RWPE2 (cell line): ENCODE measurements at places on chromosomes 3 and 15.

DNA sequence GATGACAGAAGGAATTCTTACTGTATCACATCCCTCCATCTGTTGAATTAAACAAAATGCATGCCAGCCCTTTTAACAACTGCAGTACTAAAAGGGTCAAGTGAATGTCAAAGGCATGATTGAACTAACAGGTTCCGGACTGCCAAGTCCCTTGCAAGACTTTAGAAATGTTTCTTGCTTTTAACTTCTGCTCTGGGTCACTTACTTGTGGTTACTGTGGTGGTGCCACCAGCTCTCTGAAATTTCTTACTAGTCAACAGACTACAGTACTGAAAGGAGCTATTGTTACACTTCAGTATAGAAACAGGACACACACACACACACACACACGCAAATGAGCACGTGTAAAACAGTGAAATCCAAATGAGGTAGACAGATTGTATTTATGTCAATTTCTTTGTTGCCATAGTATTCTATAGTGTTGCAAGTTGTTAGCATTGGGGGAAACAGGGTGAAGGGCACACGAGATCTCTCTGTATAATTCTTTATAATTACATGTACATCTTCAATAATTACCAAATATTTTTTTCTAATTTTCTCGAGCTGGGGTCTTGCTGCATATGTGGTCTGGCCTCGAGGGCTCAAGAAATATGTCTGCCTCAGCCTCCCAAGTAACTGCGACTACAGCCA lies 79.9 kb upstream of the SLC25A26 start:
- no peaks in the 10 kb centered on the region for H3K27me3 ChIP-seq
- H3K27ac ChIP-seq, result no peak overlapping the region
- H3K36me3 ChIP-seq, result no peaks in the 10 kb centered on the region
- no peak for DNase-seq

DNA sequence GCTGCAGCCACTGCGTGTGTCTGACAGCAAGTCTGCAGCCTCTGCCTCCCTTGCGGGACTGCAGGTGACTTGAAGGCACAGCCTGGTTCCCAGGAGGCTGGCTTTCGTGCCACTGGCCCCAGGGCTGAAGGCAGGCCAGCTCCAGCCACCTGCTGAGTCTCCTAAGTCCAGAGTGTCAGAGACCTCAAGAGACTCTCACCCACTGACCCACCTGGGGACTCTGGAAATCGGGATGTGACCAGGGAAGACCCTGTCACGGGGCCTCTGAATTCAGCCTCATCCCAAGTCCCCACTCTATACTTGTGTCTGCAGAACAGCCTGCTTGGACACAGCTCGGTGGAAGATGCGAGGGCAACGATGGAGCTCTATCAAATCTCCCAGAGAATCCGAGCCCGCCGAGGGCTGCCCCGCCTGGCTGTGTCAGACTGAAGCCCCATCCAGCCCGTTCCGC lies 16.3 kb downstream of the ISG20 start:
- H3K4me1 ChIP-seq, result peaks cover 25% of the 10 kb centered on the region
- DNase-seq, result peak; percentile 58
- H3K27ac ChIP-seq, result no peak overlapping the region
- H3K4me3 ChIP-seq, result no peak overlapping the region
- H3K36me3 ChIP-seq, result no peaks in the 10 kb centered on the region

DNA sequence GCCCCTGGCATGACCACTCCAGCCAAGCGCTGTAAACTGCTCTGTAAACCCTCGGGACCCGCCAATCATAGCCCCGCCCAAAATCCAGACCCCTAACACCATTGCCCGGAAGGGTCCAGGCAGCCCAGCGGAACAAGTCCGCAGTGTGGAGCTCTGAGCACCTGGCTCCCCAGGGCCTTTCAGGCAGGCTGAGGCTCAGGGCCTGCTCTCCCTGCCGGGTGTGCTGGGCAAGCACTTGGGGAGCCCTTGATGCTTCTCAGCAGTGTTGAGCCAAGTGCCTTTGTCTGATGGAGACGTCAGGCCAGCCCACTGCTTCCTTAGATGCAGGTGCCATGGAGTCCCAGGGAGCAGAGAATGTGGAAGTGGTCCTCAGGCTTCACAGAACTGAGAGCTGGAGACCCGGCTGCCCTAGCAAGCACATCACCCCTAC lies 106.2 kb downstream of the TLE3 start:
- DNase-seq, result no peak
- no peaks in the 10 kb centered on the region for H3K36me3 ChIP-seq
- H3K27me3 ChIP-seq, result peaks cover 11% of the 10 kb centered on the region
- no peak overlapping the region for H3K4me3 ChIP-seq
- peaks cover 3% of the 10 kb centered on the region for H3K4me1 ChIP-seq

DNA sequence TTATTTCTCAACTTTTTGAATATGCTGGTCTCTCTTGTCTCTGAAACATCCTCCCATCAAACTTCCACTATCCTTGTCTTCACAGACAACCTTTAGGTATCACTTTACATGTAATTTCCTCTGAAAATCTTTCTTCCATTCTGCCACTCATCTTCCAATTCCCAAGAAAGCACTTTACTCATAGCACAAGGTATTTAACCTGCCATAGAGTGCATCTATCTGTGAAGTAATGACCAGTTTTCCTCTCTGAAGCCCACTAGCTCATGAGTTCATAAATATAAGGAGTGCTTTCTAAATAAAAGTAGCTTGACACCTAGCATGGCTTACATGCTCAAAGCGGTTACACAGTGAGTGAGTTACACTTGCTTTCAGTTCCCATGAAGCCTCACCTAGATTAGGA lies 160.7 kb upstream of the CMC1 start:
- no peaks in the 10 kb centered on the region for H3K4me1 ChIP-seq
- H3K27me3 ChIP-seq, result no peaks in the 10 kb centered on the region
- no peak overlapping the region for H3K27ac ChIP-seq
- no peak for DNase-seq
- no peak overlapping the region for H3K4me3 ChIP-seq

- no peaks in the 10 kb centered on the region for H3K4me1 ChIP-seq
- H3K27ac ChIP-seq, result no peak overlapping the region
- H3K36me3 ChIP-seq, result no peaks in the 10 kb centered on the region
- peaks cover 7% of the 10 kb centered on the region for H3K27me3 ChIP-seq
- no peak for DNase-seq
These were observed 20.1 kb downstream of the C3orf80 start for GRCh38 chr3:160245261-160245800.

DNA sequence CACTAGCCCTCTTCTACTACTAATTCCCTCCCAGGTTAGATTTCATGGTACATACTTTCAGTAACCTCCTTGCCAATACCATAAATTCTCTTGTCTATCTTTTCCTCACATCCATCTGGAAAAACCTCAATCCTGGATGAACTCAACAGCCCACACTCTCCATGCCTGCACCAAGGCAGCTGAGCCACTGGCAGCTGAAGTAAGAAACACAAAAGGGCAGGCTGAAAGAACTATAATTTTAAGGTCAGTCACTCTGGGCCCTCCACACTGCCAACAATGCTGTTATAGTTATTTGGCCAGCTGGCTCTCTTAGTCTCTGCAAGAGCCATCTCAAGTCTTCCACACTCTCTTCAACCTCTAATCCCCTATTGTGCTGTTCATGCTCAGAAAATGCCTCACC lies 15.1 kb upstream of the TIPARP start:
- H3K27me3 ChIP-seq, result no peaks in the 10 kb centered on the region
- H3K4me3 ChIP-seq, result no peak overlapping the region
- no peaks in the 10 kb centered on the region for H3K36me3 ChIP-seq
- DNase-seq, result no peak
- no peaks in the 10 kb centered on the region for H3K4me1 ChIP-seq

GRCh38 chr15:48336940-48337339 lies 5.7 kb downstream of the DUT start:
- H3K36me3 ChIP-seq, result peaks cover 89% of the 10 kb centered on the region
- no peak overlapping the region for H3K4me3 ChIP-seq
- DNase-seq, result no peak
- no peaks in the 10 kb centered on the region for H3K27me3 ChIP-seq

- H3K36me3 ChIP-seq, result no peaks in the 10 kb centered on the region
- no peak overlapping the region for H3K4me3 ChIP-seq
- DNase-seq, result peak; percentile 89
These were observed 156.5 kb downstream of the PGPEP1L start for GRCh38 chr15:98850961-98851572.

DNA sequence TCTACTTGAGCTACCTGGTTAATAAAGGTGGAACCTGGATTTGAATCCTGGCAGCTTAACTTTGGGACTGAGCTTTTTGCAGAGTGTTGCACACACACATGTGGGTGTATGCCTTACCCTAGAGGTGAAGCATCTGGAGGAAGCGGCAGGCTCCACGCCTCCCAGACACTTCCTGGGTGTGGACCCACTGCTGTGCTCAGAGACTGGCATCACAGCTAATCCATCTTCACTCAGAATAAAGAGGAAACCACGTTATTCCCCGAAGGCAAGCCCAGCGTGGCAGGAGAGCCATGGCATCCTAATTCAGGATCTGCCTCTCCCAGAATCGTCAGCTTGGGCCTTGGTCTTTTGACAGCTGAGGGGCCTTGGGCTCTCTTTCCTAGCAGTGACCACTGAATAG lies 25.5 kb downstream of the CCDC13 start:
- no peaks in the 10 kb centered on the region for H3K4me1 ChIP-seq
- no peak overlapping the region for H3K27ac ChIP-seq
- H3K27me3 ChIP-seq, result no peaks in the 10 kb centered on the region
- H3K4me3 ChIP-seq, result no peak overlapping the region
- no peaks in the 10 kb centered on the region for H3K36me3 ChIP-seq
- DNase-seq, result peak; percentile 19

DNA sequence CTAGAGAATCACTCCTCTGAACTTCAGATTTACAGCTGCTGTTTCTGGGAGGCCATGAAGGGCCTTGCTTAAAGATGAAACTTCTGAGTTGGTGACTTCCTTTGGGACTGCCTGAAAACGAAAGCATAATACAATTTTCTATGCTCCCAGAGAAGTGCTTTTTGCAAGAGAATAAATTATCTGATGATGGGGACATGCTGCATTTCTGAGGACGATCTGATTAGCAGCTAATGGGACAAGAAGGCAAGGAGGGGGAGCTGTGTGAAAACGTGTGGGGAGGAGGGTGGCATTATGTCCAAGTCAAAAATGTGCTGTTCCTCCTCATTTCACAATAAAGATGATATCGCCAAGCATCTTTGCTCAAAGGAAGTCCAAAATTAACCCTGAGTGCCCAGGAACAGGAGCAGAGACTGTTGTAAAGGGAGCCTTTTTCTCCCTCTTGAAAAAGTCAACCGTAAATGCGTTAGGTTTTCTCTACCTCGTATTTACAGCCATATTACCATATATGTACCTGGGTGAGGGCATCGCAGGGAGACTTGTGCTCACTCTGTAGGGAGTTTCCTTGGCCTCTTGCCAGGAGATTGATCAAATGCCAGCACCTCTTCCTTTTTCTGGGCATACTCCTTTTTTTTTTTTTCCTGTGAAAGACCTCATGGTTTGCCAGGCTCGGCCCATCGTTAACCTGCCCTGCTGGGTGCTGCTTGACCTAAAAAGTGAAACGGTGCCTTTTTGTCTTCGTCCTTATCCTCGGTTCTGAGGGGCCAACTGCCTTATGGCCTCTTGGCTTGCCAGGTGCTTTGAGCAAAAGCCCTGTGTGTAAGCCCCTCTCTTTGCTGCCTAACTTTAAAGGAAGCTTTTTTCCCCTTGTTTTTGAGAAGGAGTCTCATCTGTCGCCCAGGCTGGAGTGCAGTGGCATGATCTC lies 11.5 kb downstream of the ITPR1 start:
- peaks cover 9% of the 10 kb centered on the region for H3K4me1 ChIP-seq
- H3K27ac ChIP-seq, result no peak overlapping the region
- no peak for DNase-seq
- H3K4me3 ChIP-seq, result no peak overlapping the region
- no peaks in the 10 kb centered on the region for H3K27me3 ChIP-seq
- no peaks in the 10 kb centered on the region for H3K36me3 ChIP-seq

DNA sequence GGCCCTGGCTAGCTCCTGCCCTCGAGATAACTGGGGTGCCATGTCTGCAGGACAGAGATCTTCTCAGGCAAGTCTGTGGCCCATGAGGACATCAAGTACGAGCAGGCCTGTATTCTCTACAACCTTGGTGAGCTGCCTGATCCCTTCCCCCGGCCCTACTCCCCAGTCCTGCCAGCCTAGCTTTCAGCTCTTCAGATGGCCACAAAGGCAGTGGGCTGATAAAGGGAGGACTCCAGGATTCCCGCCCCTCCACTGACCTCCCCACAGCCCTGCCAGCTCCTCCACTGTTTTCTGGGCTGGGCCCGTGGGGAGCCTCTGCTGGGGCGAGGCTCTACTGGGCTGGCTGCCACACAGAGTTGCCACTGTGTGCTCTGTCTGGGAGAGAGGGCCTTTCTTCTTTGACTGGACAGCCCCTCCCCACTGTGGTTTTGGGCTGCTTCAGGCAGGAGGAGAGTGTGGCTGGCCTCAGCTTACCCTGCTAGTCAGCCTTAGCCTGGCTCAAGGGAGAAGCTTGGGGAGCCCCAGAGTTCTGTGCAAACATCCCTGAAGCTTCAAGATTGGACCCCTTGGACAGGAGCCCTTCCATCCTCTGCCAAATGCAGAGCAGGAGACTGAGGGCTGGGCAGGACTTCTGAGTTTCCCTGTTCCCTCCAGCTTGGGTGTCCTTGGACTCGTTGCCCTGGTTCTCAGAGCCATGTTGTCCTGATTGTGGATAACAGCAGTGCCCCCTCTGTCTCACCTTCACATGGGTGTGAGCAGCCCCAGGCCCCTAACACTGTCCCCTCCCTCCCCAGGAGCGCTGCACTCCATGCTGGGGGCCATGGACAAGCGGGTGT lies 24.4 kb downstream of the PTPN23 start:
- no peak overlapping the region for H3K4me3 ChIP-seq
- no peak for DNase-seq
- no peaks in the 10 kb centered on the region for H3K27me3 ChIP-seq
- peaks cover 21% of the 10 kb centered on the region for H3K36me3 ChIP-seq
- H3K27ac ChIP-seq, result no peak overlapping the region
- no peaks in the 10 kb centered on the region for H3K4me1 ChIP-seq

DNA sequence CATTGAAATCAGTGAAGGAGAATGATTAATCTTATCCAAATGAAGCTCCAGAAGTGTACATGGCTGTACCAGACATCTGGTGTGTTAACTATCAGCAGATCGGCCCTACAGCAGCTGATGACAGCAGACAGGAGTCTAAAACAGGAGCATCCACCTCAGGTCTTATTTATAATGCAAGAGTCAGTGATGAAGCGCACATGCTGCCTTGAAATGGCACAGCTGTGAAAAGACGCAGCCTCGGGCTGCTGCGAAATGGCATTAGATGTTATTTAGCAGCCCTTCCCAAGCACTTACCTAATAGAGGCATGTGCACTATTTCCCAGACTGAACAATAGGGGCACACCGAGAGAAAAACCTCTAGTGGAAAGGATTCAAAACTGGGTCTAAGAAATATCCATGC lies 472.3 kb upstream of the CBLB start:
- H3K4me1 ChIP-seq, result peaks cover 9% of the 10 kb centered on the region
- no peaks in the 10 kb centered on the region for H3K27me3 ChIP-seq
- no peaks in the 10 kb centered on the region for H3K36me3 ChIP-seq
- DNase-seq, result no peak
- no peak overlapping the region for H3K27ac ChIP-seq

GRCh38 chr3:102114264-102114979 lies 265.1 kb downstream of the NFKBIZ start:
- DNase-seq, result no peak
- no peak overlapping the region for H3K27ac ChIP-seq
- H3K4me1 ChIP-seq, result no peaks in the 10 kb centered on the region

- no peak overlapping the region for H3K4me3 ChIP-seq
- peak overlapping the region; percentile 85 for H3K27ac ChIP-seq
- H3K27me3 ChIP-seq, result no peaks in the 10 kb centered on the region
- H3K36me3 ChIP-seq, result peaks cover 54% of the 10 kb centered on the region
- no peak for DNase-seq
These were observed 21.7 kb downstream of the THSD4 start for GRCh38 chr15:71136793-71137518.

- H3K27me3 ChIP-seq, result no peaks in the 10 kb centered on the region
- H3K4me1 ChIP-seq, result no peaks in the 10 kb centered on the region
- no peak for DNase-seq
- H3K4me3 ChIP-seq, result no peak overlapping the region
These were observed 101.9 kb downstream of the KLHL25 start for GRCh38 chr15:85692873-85693272.
